Fibroblast of gingiva (primary cell): ENCODE measurements at places on chromosomes 6 and 20.

- DNase-seq, result no peak
Observed at GRCh38 chr6:25777031-25777430, 22.5 kb downstream of the SLC17A4 start.

DNA sequence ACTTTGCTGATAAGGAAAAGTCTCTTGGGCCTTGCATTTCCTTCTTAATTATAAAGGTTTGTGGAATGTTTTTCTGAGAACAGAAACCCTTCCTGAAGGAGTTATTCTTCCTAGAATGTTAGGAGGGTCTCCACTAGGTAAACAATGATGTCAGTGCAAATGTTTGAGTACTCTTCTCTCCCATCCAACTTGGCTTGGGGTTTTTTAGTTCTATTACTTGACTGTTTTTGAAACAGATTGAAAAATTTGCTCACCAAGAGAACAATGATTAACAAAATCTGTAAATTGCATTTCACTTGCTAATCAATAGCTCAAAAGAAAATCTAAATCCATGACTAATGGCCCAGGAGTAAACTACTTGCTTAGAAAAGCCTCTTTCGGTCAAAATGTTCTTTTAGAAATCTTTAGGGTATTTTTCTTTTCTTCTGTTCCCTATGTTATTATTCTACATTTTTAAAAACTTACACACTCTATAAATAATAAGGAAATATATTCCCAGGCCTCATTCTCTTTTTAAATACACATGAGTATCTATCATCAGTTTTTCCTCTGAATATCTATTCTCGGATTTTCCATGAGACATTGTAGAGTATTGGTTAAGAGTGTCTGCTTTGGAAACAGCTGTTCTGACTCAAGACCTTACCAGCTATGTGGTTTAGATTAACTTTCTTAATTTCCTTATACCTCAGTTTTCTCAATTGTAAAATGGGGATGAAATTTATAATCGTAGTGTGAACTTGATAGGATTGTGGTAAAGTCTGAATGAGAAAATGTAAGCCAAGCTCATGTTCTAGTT lies 234.2 kb upstream of the CITED2 start:
- peak; percentile 44 for DNase-seq

GRCh38 chr6:6191909-6192308 lies 128.6 kb downstream of the F13A1 start:
- no peak for DNase-seq

GRCh38 chr20:38873050-38873581 lies 53.1 kb upstream of the FAM83D start:
- no peak for DNase-seq

- peak; percentile 17 for DNase-seq
Observed at GRCh38 chr6:12420626-12421025, 130.5 kb downstream of the EDN1 start.

DNA sequence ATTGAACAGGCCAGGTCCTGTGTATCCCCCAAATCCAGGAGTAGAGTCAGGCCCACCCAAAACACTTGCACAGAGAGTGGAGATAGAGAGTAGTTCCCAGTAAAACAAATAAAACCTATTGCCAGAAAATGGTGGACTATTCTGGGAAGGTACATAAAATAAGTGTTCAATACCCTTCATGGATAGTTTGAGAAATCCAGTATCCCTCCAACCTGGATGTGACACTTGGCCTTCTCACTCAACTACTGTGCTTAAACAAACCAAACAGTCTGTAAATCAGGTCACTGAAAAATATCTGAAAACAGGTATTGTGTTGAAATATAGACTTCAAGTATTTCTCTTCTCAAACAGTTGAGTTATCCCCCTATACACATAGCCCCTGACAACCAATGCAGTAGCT lies 161.6 kb upstream of the COL21A1 start:
- no peak for DNase-seq

DNA sequence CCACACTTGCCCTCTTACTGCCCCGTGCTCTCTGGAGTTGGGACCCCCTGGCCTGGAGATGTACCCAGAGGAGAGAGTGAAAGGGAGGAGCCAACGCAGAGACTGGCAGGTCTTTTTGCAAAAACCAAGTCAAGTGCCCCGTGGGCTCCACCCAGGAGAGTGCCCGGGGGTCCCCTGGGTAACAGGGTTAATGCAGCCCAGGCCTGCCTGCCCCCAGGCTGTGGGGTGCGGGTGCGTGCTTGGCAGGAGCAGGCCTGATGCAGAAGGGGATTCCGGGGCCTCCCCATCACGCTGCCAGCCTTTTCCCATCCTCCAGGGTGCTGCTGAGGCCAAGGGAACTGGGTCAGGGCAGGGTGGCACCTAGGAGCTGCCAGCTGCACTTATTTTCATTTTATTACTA lies 184.4 kb downstream of the ERMARD start:
- no peak for DNase-seq

- peak; percentile 38 for DNase-seq
Observed at GRCh38 chr20:46872328-46873211, 22.1 kb upstream of the EYA2 start.

- DNase-seq, result peak; percentile 65
Observed at GRCh38 chr6:32369660-32370059, 2.0 kb downstream of the TSBP1 start.

- no peak for DNase-seq
Observed at GRCh38 chr6:82367704-82368103, 4.1 kb downstream of the TPBG start.

DNA sequence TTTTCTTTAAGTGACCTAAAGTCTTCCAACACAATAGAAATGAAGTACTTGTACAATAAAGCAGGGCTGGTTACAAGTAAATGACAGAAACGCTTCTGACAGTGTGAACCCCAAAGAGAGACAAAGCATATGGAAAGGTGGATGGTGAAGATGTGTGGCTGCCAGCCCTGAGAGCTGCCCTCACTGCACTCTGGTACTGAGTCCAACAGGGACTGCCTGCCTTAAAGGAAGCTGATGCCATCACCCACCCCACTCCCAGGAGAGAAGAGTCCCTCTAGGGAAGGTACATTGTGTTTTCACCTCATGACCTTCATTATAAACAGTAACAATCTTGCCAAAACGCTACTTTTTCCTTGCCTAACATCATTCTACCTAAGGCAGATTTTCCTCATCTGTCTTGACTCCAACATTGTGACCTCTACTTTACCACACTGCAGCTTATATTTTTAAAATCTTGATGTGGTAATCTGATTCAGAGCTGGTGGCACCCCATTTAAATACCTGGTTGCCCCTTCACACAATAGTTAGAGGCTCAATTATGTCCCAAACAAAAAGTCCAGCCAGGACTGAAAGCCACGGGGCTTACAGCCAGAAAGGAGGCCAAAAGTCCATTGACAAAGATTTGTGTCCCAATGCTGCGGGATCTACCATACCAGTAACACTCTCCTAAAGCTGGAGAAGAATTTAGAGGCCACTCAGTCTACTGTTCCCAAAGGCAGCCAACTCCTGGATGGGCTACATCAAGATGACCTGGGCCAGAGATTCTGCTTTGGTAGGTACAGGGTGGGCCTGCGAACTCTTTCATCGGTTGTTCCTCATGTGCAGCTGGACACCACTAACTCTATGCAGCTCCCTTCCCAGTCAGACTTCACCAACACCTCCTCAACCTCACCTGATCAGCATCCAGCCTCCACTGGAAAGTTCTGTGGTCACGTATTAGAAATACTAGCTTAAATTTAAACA lies 4.4 kb downstream of the APMAP start:
- no peak for DNase-seq

- no peak for DNase-seq
Observed at GRCh38 chr6:19525673-19526072, 311.5 kb upstream of the ID4 start.

DNA sequence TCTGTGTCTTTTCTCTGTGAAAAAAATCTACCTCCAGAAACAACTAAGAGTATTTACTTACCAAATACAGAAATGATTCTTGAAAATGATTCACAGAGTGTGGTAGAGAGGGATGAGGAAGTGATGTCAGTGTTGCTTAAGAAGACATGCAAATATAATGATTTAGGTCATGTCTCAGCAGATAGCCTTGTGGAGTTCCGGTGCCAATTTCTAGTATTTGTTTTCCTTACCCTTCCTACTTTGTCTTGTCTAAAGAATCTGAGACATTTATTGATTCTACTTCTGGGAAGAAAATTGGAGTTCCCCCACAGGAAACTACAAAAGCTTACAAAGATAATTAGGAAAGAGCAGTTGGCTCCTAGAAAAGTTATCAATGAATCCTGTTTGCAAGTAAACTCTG lies 68.8 kb downstream of the GJA1 start:
- peak; percentile 78 for DNase-seq

DNA sequence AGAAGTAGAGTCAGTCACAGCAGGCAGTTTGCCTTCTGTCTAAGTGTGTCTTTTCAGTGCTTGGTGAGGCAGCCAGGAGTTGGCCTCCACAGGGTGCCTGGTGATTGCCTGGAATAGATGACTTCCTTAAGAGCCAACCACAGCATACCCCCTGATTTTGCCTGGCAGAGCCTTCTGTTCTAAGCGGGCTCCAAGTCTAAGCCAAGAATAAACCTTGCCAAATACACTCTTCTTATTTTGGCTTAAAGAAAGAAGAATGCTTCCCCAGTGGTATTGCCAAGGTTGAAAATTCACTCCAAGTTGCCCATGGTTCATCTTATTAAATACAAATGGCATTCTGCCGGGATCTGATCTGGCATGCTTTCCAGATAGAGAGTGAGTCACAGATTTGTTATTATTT lies 1424.8 kb upstream of the EYS start:
- peak; percentile 71 for DNase-seq

DNA sequence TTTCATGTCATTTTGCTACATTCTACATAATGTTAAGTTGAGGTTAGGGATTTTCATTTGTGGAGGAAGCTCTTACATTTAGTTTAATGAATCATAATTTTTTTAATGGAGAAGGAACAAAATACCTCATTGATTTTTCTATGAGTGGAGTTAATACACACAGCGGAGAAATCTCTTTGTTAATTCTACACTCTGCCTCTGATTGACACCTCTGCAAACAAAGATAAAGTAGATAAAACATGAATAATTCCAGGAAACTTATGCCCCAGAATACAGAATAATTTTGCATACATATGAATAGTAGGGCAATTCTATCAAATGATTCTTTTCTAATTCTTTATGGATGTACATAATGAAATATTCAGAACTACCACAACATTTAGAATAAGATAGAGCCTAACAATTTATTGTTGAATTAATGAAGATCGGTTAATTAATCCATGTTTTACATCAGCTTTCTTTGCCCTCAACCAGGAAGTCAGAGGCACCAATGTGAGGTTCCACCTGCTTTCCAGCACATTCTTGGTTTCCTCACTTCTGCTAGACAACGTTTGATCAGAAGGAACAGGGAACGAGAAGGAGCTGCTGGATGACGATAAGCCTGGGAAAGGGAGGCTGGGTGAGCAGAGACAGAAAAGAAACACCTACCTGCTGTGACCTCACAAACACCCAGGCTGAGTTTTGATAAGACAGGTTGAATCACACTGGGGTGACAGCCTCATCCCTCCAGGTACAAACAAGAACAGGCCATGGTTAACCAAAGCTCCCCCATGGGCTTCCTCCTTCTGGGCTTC lies 4.3 kb downstream of the OR2H1 start:
- DNase-seq, result no peak

- DNase-seq, result no peak
Observed at GRCh38 chr6:17714177-17714576, 7.5 kb upstream of the NUP153 start.

- DNase-seq, result no peak
Observed at GRCh38 chr6:116431964-116432595, 29.1 kb upstream of the CALHM6 start.

DNA sequence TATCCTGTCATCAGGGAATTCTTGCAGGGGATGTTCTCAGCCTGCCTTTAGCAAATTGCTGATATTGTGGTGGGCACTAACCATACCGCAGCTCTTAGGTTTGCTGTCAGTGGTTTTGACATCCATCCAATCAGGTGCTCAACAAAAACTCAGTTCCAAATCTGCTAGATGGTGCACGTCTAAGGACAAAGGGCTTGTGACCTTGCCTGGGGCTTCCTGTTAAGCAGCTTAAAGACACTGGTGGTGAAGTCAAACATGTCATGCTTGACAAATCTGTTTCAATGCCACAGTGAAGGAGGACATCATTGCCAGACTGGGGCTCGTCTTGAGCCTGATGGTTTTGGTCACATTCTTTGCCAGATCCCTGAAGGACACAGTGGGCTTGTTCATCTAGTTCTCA lies 179.8 kb upstream of the NOX3 start:
- DNase-seq, result no peak

DNA sequence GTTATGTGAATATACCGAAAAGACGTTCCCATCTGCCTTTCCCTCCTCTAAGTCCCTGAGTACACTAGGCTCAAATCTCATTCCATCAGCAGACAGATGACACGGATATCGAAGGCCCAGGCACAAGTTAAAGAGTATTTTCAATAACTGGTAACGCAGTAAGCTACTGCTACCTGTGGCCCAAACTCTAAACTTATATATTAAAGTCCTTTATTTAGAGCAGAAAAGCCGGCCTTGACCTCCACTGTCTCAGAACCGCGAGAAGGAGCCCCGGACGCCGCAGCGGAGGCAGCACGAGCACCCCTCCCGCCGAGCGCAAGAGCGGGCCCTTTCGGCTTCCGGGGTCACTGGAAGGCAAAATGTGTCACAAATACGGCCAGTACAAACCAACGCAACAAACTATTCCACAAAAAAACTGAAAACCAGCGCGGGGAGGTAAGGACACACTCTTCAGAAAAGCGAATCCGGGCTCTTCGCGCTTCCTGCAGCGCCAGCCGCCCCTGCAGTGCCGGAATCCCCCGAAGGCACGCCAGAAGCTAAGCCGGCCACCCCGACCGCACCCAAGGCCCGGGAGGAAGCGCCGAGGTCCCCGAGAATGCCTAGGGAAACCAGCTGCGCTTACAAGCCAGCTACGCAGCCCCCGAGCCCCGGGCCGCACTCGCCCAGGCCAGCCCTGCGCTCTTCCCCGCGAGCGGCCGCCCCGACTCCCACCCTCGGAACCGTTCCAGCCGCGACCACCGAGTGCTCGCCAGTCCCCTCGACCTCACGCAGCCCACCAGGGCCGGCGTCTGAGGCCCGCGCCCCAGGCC lies 681 bp downstream of the DIDO1 start:
- DNase-seq, result no peak

- DNase-seq, result no peak
Observed at GRCh38 chr6:106064756-106065155, 21.4 kb upstream of the PRDM1 start.

DNA sequence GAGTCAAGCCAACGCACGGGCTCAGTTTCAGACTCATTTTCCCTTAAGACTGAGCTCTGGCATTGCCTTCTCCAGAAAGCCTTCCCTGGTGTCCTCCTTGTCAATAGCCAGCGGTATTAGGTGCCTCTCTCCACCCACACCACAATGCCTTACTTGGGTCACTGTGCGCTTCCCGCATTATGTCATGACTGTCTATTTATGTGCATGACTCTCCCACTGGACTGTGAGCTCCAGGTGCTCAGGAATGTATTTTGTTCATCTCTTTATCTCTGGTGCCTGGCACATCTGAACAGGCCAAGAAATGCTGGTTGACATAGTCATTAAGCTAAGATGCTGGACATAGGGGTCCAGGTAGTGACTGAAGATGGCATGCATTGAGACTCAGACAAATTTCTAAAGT lies 42.7 kb downstream of the DAAM2 start:
- DNase-seq, result no peak

- DNase-seq, result peak; percentile 20
Observed at GRCh38 chr20:43853174-43853803, 61.4 kb upstream of the TOX2 start.
